Activated CD4-positive, alpha-beta memory T cell treated with anti-CD3 and anti-CD28 coated beads, Interleukin-2, amount 10 ng/mL, durations not matched to agents 7 days and 5 days (primary cell): ENCODE measurements at places on chromosomes 3 and 15. TPM values are rescaled to one million over a fixed set of nuclear protein-coding genes. Genes with fewer than 3 reads are reported as not detected.

CCR8 gene
- total RNA-seq = 7.9 TPM

SLC2A2 gene
- not detected for total RNA-seq

DNA sequence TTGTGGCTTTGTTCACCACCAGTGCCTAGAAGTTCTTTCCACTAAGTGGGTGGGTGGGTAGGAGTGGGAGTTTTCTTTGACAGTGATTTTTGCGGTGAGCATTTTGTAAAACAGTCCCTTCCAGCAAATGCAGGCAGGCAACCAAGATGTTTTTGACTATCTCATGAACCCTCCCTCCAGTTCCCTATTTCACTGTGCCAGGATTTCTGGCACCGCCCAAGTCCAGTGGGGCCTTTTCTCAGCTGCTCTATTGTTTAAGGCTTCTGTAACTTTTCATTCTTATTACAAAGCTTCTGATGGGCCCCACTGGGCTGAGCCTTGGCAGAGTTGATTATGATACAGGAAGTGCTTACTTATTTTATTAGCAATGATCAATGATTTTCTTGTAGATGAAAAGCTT, 236.0 kb downstream of the EDEM1 start:
- no peak for DNase-seq

- DNase-seq = no peak
Measured at GRCh38 chr15:31403096-31403495, 76.5 kb downstream of the KLF13 start.
